ENCODE measurements at places on chromosomes 1 and 21. TPM values are rescaled to one million over a fixed set of nuclear protein-coding genes. Genes with fewer than 3 reads are reported as not detected.

Gene MROH7
- total RNA-seq: 25.2 TPM

DNA sequence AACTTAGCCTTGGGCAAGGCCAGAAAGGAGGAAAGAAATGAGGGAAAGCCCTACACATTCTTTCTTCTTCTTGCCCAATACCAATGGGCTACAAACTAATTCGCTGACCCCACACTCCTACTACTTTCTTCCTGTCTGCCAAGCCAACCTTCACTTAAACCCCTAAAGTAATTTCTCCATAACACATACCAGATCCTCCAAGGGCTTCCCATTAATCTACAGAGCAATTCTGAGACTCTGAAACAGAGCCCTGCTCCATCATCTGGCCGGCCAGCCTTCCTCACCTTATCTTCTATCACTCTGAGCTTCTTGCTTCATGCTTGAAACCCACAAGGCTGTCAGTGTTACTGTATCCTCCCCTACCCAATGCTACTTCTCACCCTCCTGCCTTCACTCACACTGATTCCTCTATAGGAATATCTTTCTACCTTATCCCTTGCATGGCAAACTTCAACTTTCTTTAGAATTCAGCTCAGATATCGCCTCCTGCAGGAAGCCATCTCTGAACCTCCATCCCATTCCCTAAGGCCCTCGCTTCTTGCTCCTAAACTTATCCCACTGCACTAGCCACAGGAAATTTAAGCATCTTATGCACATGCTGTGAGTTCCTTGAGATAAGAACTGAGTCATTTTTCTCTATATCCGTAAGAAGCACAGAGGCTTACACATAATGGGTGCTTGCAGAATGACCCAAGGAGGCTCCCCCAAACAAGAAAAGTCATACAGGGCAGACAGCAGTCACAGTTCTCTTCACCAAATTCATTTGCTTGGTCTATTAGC, 81.9 kb downstream of the JAK1 start:
- DNase-seq: no peak

GRCh38 chr1:115300087-115300876, 37.8 kb downstream of the NGF start:
- DNase-seq: no peak

Gene CCDC17
- 2.4 TPM for total RNA-seq

- peak; percentile 43 for DNase-seq
Measured at GRCh38 chr1:71521655-71522264, 440.9 kb upstream of the ZRANB2 start.

DNA sequence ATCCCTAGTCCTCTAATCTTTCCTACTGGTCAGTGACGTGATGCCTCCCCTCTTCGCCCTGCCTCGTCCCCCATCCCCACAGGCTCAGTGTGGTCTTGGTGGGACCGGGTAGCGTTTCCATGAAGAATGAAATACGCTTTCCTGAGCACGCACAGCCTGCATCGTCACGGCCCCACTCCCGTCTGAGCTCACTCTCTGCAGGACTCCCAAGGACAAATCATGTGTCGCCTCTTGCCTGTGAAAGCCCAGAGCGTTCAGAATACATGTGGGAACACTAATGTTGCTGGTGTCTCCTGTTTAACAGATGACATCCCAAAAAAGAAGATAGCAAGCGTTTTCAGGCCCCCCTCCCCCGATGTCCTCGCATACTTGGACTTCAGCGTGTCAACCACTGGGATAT, 49.2 kb downstream of the S100B start:
- no peak for DNase-seq

DNA sequence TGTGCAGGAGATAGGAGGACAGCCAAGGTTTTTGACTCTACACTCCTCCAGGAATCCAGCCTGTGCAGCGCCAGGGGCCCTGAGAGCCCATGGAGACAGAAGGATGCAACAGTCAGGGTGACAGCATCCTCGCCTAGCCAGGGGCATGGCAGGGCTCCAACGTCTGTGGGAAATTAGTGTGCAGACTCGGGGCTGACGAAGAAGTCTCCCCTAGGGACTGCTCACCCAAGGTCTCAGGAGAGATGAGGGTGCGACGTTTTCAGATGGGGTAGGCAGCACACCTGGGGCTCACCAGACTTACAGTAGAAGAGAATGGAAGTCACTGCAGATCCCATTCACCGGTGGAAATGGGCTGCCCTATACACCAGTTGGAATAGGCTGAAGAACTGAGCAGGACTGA, 241.7 kb downstream of the SETD4 start:
- DNase-seq: no peak

DNA sequence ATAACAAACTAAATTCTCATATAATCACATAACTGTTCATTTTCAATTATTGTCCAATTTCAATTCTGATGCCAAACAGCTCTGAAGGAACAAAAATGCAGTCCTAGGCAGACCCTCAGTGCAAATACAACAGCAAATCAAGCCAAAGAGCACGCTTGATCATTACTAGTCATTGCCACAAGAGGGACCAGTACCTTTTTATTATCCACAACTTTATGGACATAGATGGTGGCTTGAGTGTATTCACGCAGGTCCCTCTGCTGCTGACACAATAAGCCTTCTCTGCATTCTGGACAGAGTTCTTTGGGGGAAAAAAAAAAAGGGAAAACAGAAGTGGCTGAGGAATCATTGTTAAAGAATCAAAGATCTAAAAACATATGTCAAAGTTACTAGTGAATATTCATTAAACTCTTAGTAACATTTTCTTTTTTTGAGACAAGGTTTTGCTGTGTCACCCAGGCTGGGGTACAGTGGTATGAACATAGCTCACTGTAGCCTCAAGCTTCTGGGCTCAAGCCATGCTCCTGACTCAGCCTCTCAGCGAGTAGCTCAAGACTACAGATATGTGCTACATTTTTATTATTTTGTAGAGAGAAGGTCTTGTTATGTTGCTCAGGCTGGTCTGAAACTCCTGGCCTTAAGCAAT, 34.3 kb upstream of the RAP1GAP start:
- DNase-seq: no peak

DNA sequence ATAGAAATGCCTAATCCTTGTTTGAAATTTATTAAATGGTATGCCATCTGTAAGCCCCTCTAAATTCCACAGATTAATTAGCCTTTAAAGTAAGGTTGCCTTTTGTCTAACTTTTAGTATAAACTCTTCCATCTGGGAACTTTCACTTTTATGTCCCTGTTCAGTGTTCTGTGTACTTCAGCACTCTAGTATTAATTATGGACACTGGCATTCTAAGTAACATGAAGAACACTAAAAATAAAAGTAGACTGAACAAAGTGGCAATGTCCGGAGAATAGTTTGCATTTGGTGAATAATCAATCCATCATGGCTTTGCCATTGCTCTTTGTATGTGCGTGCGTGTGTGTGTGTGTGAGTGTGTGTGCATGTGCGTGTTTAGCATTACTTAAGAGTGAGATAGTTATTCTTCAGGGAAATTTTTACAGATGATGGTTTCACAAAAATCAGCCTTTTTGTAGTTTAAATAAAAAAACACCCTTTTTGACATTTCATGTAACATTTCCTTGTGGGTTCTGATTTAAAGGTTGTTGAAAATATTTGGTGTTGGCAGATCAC, 51.1 kb downstream of the ATF6 start:
- no peak for DNase-seq

GRCh38 chr1:234920136-234920842, 208.3 kb downstream of the TOMM20 start:
- no peak for DNase-seq

Gene SPRR4
- total RNA-seq: not detected

DNA sequence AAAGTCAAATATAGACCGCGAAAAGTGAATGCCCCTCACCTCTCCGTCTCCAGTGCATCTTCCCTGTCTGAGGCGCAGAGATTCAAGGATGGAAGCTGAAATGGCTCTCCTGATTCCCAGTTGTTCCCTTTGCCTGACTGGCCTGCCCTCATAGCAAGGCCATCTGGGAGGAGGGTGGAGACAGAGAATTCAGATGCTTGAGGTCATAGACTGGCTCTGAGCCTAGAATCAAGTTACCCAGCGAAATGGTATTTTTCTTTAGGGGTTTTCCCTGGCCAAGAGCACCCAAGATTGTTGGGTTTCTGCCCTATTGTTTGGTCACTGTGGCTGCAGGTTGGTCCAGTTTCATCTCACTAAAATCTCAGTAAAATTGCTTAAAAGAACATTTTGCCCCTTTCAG, 7.2 kb downstream of the METTL13 start:
- DNase-seq: no peak

Gene ZBED6
- total RNA-seq: 34.3 TPM

GRCh38 chr1:112363636-112364035, 32.4 kb upstream of the CTTNBP2NL start:
- DNase-seq: no peak

DNA sequence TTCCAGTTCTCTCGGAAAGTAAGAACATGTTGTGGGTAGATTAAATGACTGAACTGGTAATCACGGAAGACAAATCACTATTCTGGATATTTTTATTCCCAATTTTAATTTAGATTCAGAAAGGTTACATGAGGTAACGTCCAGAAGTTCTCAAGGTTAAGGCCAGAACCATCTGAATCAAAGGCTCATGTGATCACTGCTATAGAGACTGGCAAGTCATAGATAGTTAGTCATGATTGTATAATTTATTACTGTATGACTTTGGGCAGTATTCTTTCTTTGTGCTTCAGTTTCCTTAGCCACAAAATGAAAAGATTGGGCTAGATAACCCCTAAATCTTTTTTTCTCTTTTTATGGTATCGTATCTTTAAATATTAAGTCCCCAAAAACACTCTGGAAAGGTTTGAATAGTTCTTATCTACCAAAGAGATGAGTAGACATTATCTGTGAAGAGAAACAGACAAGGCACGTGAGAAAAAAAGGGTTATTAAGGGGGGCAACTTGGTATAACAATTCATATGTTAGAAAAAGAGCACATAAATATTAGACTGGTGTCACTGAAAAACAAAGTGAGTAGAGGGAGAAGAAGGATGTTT, 241.0 kb downstream of the PTPRC start:
- DNase-seq: no peak

- no peak for DNase-seq
Measured at GRCh38 chr1:88983791-88984559, 8.5 kb downstream of the KYAT3 start.

DNA sequence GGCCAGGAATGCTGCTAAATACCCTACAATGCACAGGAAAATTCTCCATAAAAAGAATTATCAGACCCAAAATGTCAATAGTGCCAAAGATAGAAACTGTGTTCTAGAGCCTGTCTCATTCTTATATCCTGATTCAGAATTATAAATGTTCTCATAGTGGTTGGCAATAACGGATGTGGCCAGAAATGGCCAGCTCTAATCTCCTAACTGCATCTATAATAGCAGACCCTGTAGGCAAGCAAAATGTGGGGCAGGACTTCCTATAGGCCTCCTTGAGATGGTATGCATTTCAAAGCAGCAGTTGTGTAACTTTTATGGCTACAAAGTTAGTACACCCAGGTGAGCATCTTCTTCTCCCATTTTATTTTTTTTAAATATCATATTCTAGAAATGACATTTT, 95.9 kb upstream of the SGIP1 start:
- DNase-seq: no peak

Gene HUNK
- 4.5 TPM for total RNA-seq

- peak; percentile 61 for DNase-seq
Measured at GRCh38 chr21:28754127-28754611, 238.5 kb downstream of the LTN1 start.

Gene MEGF6
- total RNA-seq: 22.2 TPM

Gene GRHL3
- total RNA-seq: 140 TPM

GRCh38 chr1:150280138-150280707, 2.1 kb upstream of the CIART start:
- no peak for DNase-seq

- no peak for DNase-seq
Measured at GRCh38 chr1:115505148-115505571, 136.6 kb upstream of the VANGL1 start.

Gene SHISAL2A
- total RNA-seq: 1.1 TPM

DNA sequence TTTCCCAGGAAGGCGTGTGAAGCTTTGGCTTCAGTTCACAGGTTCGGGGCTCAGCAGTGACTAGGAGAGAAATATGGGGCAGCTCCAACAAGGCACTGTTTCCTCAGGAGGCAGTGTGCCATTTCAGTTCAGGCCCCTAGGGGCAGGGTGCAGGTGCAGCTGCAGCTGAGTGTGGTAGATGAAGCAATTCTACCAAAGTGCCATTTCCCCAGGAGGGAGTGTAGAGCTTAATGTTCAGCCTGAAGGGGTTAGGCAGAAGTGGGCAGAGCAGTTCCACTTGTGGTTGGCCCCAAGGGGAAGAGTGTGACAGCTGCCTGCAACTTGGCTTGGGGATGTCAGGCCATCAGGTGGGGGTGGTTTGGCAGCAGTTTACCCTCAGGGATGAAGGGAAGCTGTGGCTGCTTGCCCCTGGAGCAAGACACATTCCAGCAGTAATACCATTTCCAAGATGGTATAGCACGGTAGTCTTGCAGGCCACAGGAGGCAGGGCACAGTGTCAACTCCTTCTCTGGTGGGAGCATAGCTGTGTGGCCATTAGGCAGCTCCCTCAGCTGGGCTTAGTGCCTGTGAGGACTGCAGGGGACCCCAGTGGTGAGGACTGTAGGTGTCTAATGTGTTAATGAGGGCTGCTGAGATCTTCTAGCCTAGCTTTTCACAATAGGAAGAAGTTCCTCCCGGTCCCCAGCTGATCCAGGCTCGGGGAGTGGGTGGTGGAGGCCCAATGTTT, 34.7 kb downstream of the RGSL1 start:
- no peak for DNase-seq

Gene SUSD4
- total RNA-seq: 21.9 TPM

- DNase-seq: no peak
Measured at GRCh38 chr1:7610936-7611335, 160.2 kb upstream of the VAMP3 start.
